ENCODE measurements at places on chromosomes 12 and 14.

GRCh38 chr12:112309797-112310196 is 72.4 kb downstream of the HECTD4 start:
- DNase-seq = no peak

GRCh38 chr12:100375038-100375735 is 18.3 kb downstream of the SLC17A8 start:
- peak; percentile 24 for DNase-seq

- DNase-seq = no peak
Observed at GRCh38 chr12:110304061-110304551, 23.1 kb downstream of the ATP2A2 start.

DNA sequence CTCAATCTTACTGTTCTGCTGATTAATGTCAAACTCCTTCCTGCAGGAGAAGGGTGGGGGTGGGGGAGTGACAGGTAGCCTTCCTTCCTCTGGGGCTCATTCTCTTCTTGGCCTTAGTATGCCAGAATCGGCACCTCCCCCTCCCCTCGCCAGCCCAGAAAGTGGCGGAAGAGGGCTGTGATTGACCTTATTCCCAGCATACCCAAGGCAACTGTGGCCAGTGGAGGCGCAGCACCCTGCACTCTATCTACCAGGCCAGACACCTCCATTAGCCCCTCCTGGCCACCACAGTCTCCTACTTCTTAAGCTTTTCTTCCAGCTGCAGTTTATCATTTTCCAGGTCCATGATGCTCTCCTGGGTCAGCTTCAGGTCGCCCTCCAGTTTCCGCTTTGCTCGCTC is 15.5 kb downstream of the MYH6 start:
- no peak for DNase-seq

DNA sequence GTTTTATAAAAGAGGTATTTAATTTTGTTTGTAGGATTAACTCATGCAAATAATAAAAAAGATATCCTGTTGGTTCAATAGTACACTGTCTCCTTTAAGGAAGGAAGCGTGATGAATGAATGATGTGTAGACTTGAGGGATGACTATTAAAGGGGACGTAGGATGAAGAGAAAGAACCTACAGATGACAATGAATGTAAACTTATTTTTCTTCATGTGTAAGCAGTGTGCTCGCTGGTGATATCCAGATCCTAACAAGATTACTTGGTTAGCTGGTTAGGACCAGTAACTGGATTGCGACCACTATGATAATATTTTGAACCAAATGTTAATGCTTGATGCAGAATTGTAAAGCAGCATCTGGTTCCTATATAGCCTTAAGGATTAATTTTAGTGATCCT is 2.6 kb downstream of the ARF6 start:
- DNase-seq = no peak

GRCh38 chr12:12336049-12336411 is 14.0 kb downstream of the MANSC1 start:
- DNase-seq = no peak

- DNase-seq = no peak
Observed at GRCh38 chr12:79597910-79598309, 92.9 kb downstream of the PAWR start.

GRCh38 chr14:22982477-22983245 is at the start of gene AJUBA:
Gene AJUBA, minus strand, starts transcription at chr14:22982551. Its CDS starts 285 bp downstream, at chr14:22982266.
- peak; percentile 81 for DNase-seq

- no peak for DNase-seq
Observed at GRCh38 chr14:31977001-31977556, 100.0 kb upstream of the ARHGAP5 start.

DNA sequence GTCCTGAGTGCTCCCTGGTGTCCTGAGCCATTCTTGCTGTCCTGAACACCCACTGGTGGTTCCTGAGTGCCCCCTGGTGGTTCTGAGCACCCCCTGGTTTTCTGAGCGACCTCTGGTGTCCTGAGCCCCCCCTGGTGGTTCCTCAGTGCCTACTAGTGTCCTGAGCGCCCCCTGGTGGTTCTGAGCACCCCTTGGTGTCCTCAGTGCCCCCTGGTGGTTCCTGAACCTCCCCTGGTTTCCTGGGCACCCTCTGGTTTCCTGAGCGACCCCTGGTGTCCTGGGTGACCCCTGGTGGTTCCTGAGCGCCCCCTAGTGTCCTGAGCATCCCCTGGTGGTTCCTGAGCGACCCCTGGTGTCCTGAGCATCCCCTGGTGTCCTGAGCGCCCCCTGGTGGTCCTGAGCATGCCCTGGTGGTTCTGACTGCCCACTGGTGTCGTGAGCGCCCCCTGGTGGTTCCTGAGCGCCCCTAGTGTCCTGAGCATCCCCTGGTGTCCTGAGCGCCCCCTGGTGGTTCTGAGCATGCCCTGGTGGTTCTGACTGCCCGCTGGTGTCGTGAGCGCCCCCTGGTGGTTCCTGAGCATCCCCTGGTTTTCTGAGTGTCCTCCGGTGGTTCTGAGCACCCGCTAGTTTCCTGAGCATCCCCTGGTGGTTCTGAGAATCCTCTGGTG is 473.1 kb downstream of the TMEM121 start:
- no peak for DNase-seq

DNA sequence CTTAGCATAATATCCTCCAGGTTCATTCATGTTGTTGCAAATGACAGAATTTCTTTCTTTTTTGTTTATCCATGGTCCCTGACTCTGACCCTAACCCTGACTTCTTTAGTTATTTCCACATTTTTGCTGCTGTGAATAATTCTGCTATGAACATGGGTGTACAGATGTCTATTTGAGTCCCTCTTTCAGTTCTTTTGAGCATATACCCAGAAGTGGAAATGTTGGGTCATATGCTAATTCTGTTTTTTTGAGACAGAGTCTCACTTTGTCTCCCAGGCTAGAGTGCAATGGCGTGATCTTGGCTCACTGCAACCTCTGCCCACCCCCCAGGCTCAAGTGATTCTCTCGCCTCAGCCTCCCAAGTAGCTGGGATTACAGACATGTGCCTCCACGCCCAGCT is 33.1 kb downstream of the KNTC1 start:
- no peak for DNase-seq

- no peak for DNase-seq
Observed at GRCh38 chr14:68342216-68342763, 450.6 kb downstream of the ZFP36L1 start.

DNA sequence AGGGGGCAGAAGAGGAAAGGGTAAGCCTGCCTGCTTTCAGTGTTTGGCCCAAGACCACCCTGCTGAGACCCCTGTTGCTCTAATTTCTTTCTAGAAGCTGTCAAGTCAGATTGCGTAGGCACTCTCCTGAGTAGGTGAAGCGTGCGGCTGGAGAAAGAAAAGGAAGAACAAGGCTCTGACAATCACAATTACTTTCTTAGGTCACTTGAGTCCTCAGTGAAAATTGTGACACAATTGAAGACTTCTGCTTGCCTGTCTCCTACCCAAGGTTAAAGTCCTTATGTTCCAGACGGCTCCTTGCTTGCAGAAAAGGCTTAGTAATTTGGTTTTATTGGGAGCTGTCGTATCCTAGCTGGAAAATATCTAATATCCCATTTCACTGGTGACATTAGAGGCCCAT is 721 bp upstream of the CTSG start:
- DNase-seq = no peak

- no peak for DNase-seq
Observed at GRCh38 chr12:46982629-46983392, 96.6 kb upstream of the PCED1B start.

DNA sequence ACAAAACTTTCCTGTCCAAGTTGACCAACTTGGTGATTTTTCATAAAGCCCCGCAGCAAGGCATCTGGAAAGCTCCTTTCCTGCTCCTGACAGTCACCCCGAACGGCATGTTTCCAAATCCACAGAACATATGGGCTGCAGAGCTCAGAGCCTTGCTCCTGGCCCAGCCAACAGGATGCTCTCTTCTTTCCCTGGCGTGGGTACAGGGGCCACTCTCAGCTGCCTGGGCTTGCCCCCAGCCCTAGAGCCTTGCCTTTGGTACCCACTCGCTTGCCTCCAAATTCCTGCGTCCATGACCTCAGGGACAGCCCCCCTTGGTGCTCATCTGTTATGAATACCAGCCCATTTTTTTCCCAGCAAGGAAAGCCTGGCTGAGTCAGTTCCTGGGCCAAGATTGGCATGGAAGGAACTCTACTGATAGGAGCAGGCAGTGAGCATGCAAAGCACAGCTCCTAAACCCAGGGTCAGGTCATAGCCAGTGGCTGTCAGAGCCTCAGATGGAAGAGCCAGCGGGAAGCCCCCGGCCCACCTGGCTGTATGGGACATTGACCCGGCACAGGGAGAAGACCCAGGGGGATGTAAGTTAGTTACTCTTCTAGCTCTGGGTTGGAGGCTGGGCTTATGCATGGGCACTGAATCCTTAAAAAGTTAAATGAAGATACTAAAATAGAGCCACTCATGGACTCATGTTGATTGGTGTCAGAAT is 105.3 kb upstream of the RTL1 start:
- DNase-seq = no peak

GRCh38 chr14:33842299-33842698 is 108.6 kb downstream of the EGLN3 start:
- no peak for DNase-seq

- no peak for DNase-seq
Observed at GRCh38 chr12:89166525-89166934, 185.8 kb downstream of the DUSP6 start.

GRCh38 chr12:116665666-116666304 is 72.1 kb downstream of the SPRING1 start:
- no peak for DNase-seq

DNA sequence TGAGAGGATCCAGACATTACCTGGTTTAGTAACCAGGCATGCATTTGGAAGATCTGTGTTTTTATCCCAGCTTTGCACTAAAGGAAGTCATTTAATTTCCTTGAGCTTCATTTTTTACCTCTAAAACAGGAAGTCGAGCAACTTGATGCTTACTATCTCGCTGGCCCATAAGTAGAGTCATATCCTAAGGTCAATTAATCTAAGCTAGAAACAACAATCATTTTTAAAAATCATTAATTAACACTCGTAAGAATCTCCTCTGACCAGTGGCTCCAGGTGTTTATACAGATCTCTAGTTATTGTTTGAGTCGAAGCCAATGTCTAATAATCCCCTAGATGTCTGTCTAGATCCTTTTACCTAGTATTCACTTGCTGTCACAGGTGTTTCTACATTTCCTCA is 355.8 kb upstream of the DCN start:
- DNase-seq = no peak

- DNase-seq = no peak
Observed at GRCh38 chr12:101599311-101599710, 4.5 kb downstream of the MYBPC1 start.

GRCh38 chr12:115583591-115583990 is 693.9 kb downstream of the MED13L start:
- DNase-seq = no peak

DNA sequence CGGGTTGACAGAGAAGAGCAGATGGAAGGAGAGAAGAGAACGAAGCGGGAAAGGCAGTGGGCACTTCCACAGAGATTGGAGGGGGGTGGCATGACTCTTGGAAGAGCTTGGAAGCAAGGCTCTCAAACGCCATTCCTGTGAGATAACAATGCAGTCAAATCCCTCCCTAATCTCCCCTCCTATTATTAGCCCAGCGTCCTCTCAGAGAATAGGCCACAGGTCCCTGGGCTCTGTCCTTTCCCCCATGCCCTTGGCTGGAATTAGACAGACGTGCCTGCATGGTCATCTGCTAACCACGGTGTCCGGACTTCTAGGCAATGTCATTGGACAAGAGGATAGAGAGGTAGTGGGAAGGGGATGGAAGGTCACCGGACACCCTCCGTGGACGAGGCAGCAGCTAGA is 8.0 kb upstream of the MYH7 start:
- DNase-seq = no peak

- DNase-seq = no peak
Observed at GRCh38 chr14:91778217-91778616, 46.3 kb upstream of the CATSPERB start.

DNA sequence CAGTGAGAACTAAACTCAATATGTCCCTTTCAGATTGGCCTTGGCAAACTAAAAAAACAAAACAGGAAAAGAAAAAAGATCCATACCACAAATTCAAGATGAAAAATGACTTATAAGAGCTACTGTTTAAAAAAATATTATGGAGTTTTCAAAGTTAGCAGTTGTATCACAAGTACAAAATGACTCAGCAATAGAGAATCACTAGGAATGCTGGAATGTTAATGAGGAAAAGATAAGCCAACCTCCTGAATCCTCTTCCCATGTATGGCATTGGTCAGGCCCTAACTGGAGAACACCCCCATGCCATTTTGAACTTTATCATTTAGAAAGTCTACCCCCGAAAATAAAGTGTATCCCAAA is 62.2 kb downstream of the PPP1R36 start:
- DNase-seq = no peak

- no peak for DNase-seq
Observed at GRCh38 chr12:132640936-132641335, 22.4 kb downstream of the P2RX2 start.

- DNase-seq = no peak
Observed at GRCh38 chr12:46891306-46891705, 65.5 kb upstream of the SLC38A4 start.

DNA sequence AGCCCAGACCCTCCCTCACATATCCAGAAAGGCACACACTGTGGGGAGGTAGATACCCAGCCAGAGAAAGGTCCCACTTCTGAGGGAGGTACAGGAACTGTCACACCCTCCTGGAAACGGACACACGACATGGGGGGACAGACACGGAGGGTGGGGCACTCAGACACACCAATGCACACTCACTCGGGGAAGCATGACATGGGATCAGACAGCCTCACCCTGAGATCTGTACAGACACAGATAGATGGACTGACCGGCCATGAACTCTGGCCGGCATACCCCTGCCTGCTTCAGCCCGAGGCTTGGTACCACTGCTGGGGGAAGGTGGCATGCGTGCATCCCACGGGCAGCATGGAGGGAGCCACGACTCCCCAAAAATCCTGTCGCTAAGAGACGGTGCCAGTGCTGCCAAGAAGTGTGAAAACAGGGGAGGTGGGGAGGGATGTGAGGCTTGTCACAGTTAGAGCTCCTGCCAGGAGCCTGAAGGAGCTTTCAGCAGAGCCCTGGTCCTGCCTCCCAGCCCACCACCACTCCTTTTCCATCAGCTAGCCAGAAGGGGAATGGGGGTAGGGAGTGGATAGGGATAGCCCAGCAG is 571 bp downstream of the CPNE6 start:
- no peak for DNase-seq

- DNase-seq = no peak
Observed at GRCh38 chr12:93790472-93791152, 113.4 kb downstream of the CRADD start.

Measured in frontal cortex (tissue), 4 donors.